ENCODE measurements at places on chromosomes 12 and 14. TPM values are rescaled to one million over a fixed set of nuclear protein-coding genes. Genes with fewer than 3 reads are reported as not detected.

GRCh38 chr12:119100933-119101332 lies 77.8 kb upstream of the HSPB8 start:
- no peak overlapping the region for H3K4me3 ChIP-seq
- no peak for DNase-seq
- H3K36me3 ChIP-seq = no peaks in the 10 kb centered on the region
- no peaks in the 10 kb centered on the region for H3K4me1 ChIP-seq

GRCh38 chr14:100341301-100342031 lies 18.3 kb downstream of the SLC25A47 start:
- H3K4me3 ChIP-seq = no peak overlapping the region
- no peaks in the 10 kb centered on the region for H3K27me3 ChIP-seq
- peaks cover 11% of the 10 kb centered on the region for H3K4me1 ChIP-seq
- peaks cover 65% of the 10 kb centered on the region for H3K36me3 ChIP-seq

Gene PRPH
- not detected for total RNA-seq

GRCh38 chr12:73372856-73373255 lies 1100.7 kb downstream of the TRHDE start:
- H3K36me3 ChIP-seq = no peaks in the 10 kb centered on the region
- H3K4me1 ChIP-seq = no peaks in the 10 kb centered on the region
- H3K4me3 ChIP-seq = no peak overlapping the region
- no peak overlapping the region for H3K27ac ChIP-seq
- no peak for DNase-seq
- no peaks in the 10 kb centered on the region for H3K27me3 ChIP-seq

DNA sequence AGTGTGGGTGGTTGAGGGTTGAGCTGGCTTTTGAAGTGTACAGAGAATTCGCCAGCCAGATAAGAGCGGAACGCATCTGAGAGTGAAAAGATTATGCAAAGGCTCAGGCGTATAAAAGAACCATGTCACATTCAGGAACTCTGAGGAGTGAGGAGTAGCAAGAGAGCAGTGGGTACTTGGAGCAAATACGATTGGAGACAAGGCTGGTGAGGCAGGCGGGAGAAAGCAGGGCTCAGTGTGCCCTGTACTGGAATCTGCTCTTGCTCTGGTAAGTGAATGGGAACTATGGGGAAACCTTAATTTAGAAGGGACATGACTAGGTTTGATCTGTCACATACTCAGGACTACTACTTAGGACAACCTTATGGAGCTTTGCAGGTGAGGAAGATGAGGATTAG lies 87.0 kb downstream of the PTPRB start:
- H3K36me3 ChIP-seq = no peaks in the 10 kb centered on the region
- DNase-seq = no peak
- no peak overlapping the region for H3K27ac ChIP-seq
- H3K4me3 ChIP-seq = no peak overlapping the region
- no peaks in the 10 kb centered on the region for H3K4me1 ChIP-seq
- H3K27me3 ChIP-seq = no peaks in the 10 kb centered on the region

Gene NFE2
- total RNA-seq = 0.65 TPM

DNA sequence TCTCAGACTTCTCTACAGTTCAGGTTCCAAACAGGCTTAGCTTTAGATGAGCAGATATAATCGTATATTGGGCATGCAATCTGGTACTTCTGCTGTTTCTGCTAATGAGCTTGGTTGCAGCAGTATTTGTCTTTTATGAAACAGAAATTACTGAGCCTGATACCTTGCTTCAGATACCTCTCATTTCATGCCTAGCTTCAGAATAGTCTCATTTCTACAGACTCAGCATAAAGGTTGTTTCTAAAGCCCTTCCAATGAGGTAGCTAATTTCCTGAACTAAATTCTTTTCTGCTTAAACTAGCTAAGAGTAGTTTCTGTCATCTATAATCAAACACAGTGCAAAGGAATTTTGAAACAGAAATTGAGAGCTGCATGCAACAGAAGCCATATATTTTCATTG lies 275.0 kb upstream of the KITLG start:
- DNase-seq = no peak
- no peaks in the 10 kb centered on the region for H3K27me3 ChIP-seq
- no peaks in the 10 kb centered on the region for H3K36me3 ChIP-seq
- no peak overlapping the region for H3K27ac ChIP-seq

- H3K36me3 ChIP-seq = no peaks in the 10 kb centered on the region
- no peaks in the 10 kb centered on the region for H3K4me1 ChIP-seq
- no peak for DNase-seq
- no peaks in the 10 kb centered on the region for H3K27me3 ChIP-seq
These were observed 108.5 kb upstream of the ATF1 start for GRCh38 chr12:50655374-50655921.

GRCh38 chr14:20516921-20517320 lies 11.6 kb downstream of the RNASE10 start:
- H3K27ac ChIP-seq = no peak overlapping the region
- H3K27me3 ChIP-seq = no peaks in the 10 kb centered on the region
- no peaks in the 10 kb centered on the region for H3K4me1 ChIP-seq
- no peaks in the 10 kb centered on the region for H3K36me3 ChIP-seq
- no peak for DNase-seq
- no peak overlapping the region for H3K4me3 ChIP-seq

DNA sequence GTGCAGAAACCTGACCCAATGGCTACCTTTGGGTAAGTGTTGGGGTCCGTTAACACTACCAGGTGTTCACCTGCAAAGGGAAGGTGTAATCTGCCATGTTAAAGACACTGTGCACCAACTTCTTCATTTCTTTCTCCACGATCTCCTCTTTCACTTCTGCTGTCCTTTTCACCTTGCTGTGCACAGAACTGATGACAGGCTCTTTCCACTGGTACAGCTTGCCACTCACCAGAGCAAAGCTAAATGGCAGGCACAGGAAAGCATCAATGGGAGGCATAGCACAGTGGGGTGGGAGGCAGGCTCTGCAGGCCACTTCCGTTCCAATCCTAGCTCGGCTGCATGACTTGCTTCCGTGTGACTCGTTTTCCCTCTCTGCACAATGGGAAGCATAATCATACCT lies 2.6 kb upstream of the C12orf76 start:
- no peak for DNase-seq
- no peak overlapping the region for H3K4me3 ChIP-seq
- H3K4me1 ChIP-seq = peaks cover 11% of the 10 kb centered on the region
- H3K36me3 ChIP-seq = no peaks in the 10 kb centered on the region
- H3K27me3 ChIP-seq = no peaks in the 10 kb centered on the region

DNA sequence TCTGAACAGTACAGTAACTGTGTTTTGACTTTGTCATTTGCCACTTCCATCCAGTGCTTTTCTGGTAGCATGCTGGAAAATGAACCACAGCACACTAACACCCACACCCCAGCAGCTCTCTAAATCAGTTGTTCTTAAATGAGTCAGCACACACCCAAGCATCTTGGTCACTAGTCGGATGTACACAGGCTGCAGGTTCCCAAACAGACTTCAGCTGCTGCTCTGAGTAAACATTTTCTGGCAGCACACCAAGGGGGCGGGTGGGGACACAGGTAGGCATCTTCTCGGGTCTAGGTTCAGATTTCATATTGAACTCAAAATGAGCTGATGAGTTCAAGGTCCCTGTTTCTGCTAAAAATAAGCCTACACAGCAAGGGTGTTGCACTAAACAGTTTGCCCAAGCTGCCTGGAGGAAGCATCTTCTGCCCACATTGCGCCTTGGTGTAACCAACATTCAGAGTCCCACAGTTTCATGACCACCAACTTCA lies 39.8 kb downstream of the IFNG start:
- no peak for DNase-seq
- peak overlapping the region; percentile 30 for H3K27ac ChIP-seq
- peaks cover 10% of the 10 kb centered on the region for H3K4me1 ChIP-seq
- no peaks in the 10 kb centered on the region for H3K36me3 ChIP-seq
- H3K4me3 ChIP-seq = no peak overlapping the region
- H3K27me3 ChIP-seq = no peaks in the 10 kb centered on the region

- H3K4me3 ChIP-seq = no peak overlapping the region
- no peaks in the 10 kb centered on the region for H3K36me3 ChIP-seq
- no peak overlapping the region for H3K27ac ChIP-seq
- H3K27me3 ChIP-seq = no peaks in the 10 kb centered on the region
- no peaks in the 10 kb centered on the region for H3K4me1 ChIP-seq
These were observed 34.3 kb downstream of the OVCH1 start for GRCh38 chr12:29463198-29463597.

GRCh38 chr12:97006585-97006984 lies 99.5 kb downstream of the NEDD1 start:
- H3K4me1 ChIP-seq = no peaks in the 10 kb centered on the region
- DNase-seq = no peak
- no peak overlapping the region for H3K4me3 ChIP-seq
- H3K36me3 ChIP-seq = no peaks in the 10 kb centered on the region

Gene RFLNA
- 2.6 TPM for total RNA-seq

- H3K4me1 ChIP-seq = no peaks in the 10 kb centered on the region
- DNase-seq = no peak
- H3K27me3 ChIP-seq = no peaks in the 10 kb centered on the region
- no peak overlapping the region for H3K4me3 ChIP-seq
These were observed 42.4 kb upstream of the CLMN start for GRCh38 chr14:95362138-95362494.

Measured in psoas muscle (tissue), 8 donors.